Astrocyte of the spinal cord (primary cell): ENCODE measurements at places on chromosomes 7 and 10.
A peak's percentile ranks its signal among the peaks of the same experiment; 100 is the strongest.

GRCh38 chr10:30284865-30285594, 64.0 kb downstream of the MTPAP start:
- no peak for DNase-seq

GRCh38 chr7:12386313-12386740, 17.3 kb downstream of the VWDE start:
- no peak for DNase-seq

- peak; percentile 2 for DNase-seq
Observed at GRCh38 chr10:30215141-30215540, 133.9 kb downstream of the MTPAP start.

DNA sequence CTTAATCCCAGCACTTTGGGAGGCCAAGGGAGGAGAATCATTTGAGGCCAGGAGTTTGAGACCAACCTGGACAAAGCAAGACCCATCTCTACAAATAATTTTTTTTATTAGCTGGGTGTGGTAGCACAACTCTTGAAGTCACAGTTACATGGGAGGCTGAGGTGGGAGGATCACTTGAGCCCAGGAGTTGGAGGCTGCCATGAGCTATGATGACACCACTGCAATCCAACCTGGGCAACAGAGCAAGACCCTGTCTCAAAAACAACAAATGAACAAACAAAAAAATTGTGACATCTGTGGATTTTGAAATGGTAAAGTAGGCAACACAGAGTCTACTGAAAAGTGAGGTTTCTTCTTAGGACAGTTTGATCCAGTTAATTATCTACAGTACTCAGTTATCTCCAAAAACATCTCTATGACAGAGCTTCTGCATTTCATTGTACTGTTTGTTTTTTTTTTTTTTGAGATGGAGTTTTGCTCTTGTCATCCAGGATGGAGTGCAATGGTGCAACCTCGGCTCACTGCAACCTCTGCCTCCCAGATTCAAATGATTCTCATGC, 3.3 kb upstream of the ANKRD61 start:
- no peak for DNase-seq
